ENCODE measurements at places on chromosomes 4 and X. TPM values are rescaled to one million over a fixed set of nuclear protein-coding genes. Genes with fewer than 3 reads are reported as not detected.

DNA sequence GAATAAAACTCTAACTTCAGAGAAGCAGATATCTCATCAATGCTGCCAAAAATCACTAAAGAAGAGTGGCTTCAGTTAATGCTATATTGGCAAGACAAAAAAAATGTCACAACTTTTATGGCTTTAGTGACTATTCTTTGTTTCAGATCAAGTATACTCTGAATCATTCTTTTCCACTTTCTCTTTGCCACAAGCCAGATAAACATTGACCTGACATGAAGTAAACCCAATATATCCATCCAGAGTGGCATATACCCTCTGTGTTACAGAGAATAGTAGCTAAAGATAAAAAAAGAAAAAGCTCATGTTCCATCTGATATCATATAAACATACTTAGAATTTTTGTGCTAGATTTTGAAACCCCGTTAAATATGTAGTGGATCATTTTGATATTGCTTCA is 206.7 kb upstream of the CNKSR2 start:
- no peak for DNase-seq

GRCh38 chrX:27276751-27277150 is 186.4 kb downstream of the PPP4R3C start:
- DNase-seq = no peak

- no peak for DNase-seq
Observed at GRCh38 chr4:54707406-54707805, 49.6 kb downstream of the KIT start.

The PPP4R3C gene
- total RNA-seq = not detected

- no peak for DNase-seq
Observed at GRCh38 chr4:86961605-86962295, 26.9 kb downstream of the AFF1 start.

- peak; percentile 59 for DNase-seq
Observed at GRCh38 chr4:7651461-7651921, 216.8 kb upstream of the PSAPL1 start.

DNA sequence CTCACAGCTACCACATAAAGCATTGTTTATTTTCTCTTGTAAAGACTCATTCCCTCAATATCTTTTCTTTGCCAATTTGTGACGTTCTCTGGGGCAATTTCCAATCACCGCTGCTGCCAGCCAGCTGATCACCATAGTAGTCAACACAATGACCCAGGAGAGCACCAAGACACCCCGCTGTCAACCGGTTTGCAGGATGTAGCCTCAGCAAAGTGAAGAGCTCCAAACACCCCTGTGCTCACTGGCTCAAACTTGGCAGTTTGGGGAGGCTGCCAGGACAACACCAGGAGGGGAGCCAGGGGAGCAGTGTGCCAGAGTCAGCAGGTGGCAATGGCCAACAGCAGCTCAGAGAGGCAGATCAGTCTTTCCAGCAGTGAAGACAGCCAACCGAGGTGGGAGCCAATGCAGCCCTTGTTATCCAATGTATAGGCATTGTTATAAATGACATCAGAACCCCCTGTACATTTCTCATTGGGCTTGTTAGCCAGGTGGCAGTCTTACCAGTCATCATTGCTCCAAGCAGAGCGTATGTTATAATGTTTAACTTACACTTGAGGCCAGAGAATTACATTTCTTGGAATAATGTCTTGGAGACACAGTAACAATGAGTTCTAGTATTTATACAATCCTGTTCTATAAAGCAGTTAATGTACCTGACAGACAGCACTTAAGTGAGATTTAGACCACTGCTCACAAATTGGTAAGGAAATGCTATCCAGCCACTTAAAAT is 274.9 kb upstream of the GK2 start:
- DNase-seq = peak; percentile 19

DNA sequence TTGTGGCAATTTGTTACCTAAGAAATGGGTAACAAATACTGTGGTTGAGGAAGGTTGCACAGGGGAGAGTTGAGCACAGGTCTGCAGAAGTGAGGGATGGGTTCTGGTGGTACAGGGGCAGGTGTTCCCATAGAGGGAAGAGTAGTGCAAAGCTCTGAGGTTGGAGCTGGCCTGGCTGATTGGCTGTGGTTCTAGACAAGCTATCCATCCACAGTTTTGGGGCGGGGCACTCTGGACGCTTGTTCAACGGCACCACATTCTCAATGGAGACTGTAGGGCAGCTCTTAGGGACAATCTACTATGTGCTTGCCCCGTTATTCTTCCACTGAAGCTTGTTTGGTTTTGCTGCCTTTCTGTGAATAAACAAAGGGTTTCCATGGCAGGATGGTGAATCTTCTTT is 35.4 kb downstream of the NAT8L start:
- DNase-seq = no peak

DNA sequence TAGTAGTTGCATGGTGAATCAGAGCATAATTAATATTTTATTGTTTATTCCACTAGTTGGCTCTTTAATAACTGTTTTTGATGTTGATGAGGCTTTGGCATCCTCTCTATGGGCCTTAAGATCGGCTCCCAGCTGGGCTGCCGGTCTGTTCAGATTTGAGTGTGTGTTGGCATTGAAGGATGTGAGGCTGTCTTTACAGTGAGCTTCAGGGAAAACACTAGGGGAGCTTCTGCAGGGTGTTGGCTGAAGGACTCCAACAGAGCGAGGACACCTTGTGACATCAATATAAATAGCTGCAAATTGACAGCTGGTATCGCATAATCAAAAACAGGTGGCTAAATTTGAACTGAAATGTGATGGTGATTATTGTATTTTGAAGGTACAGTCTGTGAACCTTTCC is 322.0 kb downstream of the FSTL5 start:
- peak; percentile 97 for DNase-seq

- no peak for DNase-seq
Observed at GRCh38 chr4:183344523-183345255, 22.5 kb upstream of the CLDN24 start.

DNA sequence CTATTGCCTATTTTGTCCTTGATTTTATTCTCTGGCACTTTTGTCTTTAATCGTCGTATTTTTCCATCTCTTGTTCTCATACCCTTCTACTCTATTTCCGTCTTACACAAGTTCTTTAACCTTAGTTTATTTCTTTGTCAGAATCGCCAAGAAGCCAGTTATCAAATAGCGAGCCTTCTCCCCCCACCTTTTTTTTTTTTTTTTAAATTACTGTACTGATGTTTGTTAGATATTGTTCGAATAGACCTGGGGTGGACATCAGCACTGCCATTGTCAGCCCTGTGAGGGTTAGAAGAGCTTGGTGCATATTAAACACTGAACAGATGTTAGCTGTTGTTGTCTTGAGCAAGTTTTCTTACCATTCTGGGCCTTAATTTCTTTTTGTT is 1.2 kb downstream of the SPCS3 start:
- DNase-seq = no peak

GRCh38 chrX:47390780-47391179 is 20.4 kb downstream of the ZNF157 start:
- no peak for DNase-seq

The ANOS1 gene
- 0.06 TPM for total RNA-seq

- DNase-seq = no peak
Observed at GRCh38 chrX:40733706-40734105, 1.6 kb downstream of the MED14 start.

DNA sequence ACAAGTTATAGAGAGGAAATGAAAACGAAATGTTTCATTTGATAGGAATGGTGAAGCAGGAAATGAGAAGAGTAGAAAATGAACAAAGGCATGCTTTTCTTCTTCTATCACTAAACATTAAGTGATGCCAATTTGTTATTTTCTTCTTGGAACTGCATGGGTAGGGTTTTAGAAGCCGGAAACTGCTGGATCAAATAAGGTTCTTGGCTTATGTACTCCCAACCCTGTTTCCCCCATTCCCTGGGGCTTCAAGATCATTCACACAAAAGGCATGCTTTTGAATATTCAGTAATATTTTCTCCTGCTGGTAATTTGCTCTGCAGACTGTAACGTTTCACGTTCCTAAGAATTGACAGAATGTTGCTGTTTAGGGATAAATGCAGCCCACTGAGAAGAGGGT is 224.1 kb downstream of the NLGN4X start:
- no peak for DNase-seq

DNA sequence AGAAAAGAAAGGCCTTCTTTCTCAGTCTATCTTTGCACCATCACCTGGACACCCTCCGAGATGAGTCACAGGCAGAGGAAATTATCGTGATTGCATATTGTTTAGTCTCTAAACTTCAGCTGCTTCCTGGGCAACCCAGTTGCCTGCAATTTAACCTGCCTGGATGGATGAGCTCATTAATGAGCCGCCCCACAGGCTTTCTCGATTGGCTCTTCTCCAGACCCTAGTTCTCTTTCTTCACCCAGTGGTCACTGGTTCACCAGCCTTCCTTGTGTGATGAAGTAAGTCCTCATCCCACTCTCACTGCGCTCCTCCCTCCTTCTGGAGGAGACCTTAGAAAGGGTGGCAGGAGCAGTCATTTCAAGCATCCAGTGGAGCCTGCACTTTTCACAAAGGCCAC is 94.4 kb downstream of the SOWAHB start:
- no peak for DNase-seq

DNA sequence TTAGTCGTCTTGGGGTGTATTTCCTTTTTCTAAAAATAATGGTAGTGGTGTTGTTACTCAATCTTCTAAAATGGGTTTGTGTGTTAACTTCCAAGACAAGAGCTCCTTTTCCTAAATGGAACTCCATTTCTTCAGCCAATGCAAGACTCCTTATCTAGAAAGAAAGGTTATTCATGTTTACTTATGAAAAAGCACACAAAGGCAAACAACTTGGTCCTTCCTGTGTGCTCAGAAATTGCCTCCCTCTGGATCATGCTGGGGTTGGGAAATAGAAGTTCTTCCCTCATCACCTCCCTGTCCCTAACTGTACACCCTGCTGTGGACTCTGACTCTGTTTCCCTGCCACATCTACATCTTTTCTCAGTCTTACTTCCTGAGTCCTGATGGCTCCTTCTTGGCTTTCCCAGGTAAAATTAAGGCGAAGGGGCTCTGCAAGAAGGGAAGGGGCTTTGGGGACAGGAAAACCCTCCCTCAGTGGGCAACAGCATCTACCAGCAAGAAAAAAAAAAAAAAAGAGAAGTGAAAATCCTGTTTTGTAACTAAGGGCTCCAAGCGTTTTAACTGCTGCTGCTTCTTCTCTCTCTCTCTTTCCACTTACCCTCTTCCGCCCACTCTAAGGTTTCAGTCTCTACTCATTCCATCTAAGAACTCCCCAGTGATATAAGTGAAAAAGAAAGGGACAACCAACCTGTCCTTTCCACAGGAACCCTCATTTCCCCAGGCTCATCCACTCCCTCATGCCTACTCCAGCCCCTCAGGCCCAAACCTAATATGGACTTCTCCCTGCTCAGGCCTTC is 19.8 kb upstream of the TASL start:
- no peak for DNase-seq

- no peak for DNase-seq
Observed at GRCh38 chr4:122156819-122157218, 4.7 kb downstream of the BLTP1 start.

DNA sequence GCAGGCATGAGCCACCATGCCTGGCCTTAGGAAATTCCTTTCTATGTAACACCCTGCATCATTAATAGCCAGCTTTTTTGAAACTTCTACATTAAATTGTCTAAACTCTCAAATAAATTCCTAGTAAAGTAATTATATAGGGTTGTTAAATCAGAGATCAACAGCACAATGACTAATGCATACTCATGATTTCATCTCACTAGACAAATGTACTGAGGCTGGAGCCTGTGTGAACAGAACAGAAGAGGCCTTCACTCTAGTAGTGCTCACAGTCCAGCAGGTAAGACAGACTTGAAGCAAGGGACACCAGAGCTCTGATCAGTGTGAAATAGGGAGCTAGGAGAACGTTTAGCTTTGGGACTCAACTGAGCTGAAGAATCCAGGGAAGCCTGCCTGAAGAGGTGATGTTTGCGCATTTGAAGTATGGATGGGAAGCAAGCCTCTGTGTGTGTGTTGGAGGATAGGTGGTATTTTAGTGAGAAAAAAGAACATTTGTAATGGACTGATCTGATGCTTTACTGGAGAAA is 3.9 kb downstream of the ZFP42 start:
- DNase-seq = no peak

The DRD5 gene
- not detected for total RNA-seq

DNA sequence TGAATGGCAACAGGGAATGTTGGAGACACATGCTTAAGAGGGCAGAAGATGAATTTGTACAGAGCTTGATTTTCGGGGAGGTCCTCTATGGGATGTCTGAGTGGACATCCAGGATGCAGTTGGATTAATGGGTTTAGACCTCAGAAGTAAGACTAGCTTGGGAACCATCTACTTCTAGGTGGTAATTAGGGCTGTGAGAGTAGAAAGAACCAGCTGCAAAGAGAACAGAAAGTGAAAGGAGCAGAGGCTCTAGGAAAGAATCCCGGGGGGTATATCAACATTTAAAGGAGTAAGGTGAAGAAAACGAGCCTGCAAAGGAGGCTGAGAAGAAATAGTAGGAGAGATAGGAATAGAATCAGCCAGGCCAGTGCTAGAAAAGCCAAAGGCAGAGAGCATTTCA is 29.0 kb upstream of the NKRF start:
- DNase-seq = no peak

DNA sequence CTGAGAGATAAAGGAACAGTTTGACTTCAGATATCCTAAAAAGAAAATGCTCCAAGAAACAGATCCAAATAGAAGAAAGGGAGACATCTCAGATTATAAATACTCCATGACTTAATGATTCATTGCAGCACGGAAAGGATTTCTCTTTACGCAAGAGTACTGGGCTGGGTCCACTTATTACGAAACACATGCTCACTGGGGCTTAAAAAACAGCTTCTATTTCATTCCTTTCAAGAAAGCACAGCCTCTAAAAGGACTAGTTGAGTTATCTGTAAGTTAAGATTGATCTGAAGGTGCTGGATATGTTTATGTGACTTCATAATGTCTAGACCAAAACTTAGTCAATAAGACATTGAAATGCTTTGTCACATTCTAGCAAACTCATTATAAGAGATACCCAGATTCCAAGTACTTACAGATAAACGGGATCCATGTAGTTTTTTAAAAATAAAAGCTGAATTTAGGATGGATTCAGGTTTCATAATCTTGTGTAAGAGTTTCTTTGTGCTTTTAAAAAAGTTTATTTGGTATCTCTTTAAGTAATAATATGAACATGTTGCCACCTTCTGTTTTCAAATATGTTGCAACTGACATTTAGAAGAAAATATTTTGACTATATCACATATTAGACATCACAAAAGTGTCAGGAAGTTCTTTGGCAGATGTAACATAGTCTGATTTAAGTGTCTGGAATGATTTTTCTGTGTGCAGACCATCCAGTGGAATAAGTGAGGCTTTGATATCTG is 109.5 kb upstream of the MYOZ2 start:
- no peak for DNase-seq

DNA sequence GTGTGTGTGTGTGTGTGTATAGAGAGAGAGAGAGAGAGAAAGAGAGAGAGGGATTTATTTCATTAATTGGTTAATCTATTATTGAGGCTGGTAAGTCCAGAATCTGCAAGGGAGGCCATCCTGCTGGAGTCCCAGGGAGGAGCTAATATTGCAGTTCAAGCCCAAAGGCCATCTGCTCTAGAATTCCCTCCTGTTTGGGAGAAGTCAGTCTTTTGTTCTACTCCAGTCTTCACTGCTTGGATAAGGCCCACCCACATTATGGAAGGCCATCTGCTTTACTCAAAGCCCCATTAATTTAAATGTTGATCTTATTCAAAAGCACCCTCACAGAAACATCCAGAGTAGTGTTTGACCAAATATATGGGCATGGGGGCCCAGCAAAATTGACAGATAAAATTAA is 317.5 kb upstream of the RASGEF1B start:
- DNase-seq = no peak

- no peak for DNase-seq
Observed at GRCh38 chr4:155512817-155513216, 136.1 kb upstream of the MAP9 start.

- no peak for DNase-seq
Observed at GRCh38 chr4:121594796-121595526, 101.8 kb downstream of the ANXA5 start.

GRCh38 chrX:135308345-135308855 is 880 bp upstream of the ETDC start:
- peak; percentile 0 for DNase-seq
